ENCODE measurements at places on chromosomes 12 and 14.

DNA sequence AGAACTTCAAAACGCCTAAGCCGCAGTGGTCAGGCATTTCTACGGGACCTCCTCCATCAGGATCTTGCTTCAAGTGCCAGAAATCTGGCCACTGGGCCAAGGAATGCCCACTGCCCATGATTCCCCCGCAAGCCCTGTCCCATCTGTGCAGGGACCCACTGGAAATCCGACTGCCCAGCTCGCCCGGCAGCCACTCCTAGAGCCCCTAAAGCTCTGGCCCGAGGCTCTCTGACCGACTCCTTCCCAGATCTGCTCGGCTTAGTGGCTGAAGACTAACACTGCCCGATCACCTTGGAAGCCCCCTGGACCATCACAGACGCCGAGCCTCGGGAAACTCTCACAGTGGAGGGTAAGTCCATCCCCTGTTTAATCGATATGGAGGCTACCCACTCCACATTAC is 1113.0 kb upstream of the TMEM132C start:
- no peak for DNase-seq

- no peak for DNase-seq
These were observed 152.4 kb upstream of the ATP2B1 start for GRCh38 chr12:89861086-89861485.

- DNase-seq, result no peak
These were observed 97.3 kb downstream of the ESR2 start for GRCh38 chr14:64196814-64197411.

- no peak for DNase-seq
These were observed 48.6 kb downstream of the HSPB8 start for GRCh38 chr12:119227292-119227691.

- no peak for DNase-seq
These were observed 257.8 kb downstream of the DPF3 start for GRCh38 chr14:72636094-72636493.

- no peak for DNase-seq
These were observed 765.2 kb downstream of the NOVA1 start for GRCh38 chr14:25832585-25832984.

GRCh38 chr12:117180758-117181467 is 9.4 kb downstream of the FBXO21 start:
- no peak for DNase-seq

GRCh38 chr12:104468371-104468770 is 11.6 kb downstream of the CHST11 start:
- no peak for DNase-seq

- DNase-seq, result no peak
These were observed 2.7 kb upstream of the SEL1L start for GRCh38 chr14:81536241-81536771.

DNA sequence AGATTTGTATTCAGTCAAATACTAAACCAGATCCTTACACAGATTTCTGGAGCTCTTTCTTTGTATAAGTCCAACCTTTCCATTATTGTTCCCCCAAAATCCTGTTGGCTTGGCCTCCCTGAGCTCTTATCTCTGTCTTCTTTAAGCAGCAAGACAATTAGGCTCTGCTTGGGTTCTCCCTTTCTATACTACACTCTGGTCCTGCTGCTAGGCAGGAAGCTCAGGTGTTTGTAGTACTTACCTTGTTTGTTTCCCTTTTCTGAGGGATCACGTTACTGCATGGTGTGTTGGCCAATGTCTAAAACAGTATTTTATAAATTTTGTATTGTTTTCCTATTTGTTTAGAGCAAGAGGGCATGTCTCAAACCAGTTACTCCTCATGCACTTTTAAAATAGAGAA is 192.9 kb downstream of the PRKD1 start:
- no peak for DNase-seq

DNA sequence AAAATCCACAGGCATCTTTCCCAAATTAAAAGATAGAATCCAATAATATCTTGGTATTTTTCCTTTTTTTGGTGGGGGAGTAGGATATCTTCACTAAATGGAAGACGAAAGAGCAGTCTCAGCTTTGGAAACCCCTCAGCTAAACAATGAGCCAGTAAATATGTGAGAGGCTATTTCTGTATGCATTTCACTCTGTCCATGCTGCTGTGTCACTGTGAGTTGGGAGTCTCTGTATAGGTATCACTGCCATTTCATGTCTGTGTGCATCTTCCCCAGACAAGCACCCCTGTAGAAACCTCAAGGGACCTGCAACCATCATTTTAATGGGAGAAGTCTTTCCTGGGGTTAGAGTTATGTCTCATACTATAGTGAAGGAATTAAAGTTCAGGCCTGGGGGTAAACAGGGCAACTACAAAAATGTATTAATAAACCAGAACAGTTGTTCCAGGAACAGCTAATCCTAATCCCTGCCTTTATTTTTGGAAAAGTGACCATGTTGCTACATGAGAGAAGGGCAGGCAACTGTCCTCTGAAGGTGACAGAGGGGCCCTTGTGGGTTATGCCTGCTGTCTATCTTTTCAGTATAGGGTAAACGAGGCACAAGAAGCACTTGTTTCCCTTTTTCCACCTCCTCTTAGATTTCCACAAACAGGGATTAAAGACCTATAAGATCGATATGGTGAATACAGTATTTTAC is 11.3 kb upstream of the STAC3 start:
- DNase-seq, result no peak

GRCh38 chr14:97106166-97106565 is 309.0 kb downstream of the VRK1 start:
- no peak for DNase-seq

GRCh38 chr12:6230321-6231110 is 30.3 kb downstream of the CD9 start:
- DNase-seq, result peak; percentile 71

DNA sequence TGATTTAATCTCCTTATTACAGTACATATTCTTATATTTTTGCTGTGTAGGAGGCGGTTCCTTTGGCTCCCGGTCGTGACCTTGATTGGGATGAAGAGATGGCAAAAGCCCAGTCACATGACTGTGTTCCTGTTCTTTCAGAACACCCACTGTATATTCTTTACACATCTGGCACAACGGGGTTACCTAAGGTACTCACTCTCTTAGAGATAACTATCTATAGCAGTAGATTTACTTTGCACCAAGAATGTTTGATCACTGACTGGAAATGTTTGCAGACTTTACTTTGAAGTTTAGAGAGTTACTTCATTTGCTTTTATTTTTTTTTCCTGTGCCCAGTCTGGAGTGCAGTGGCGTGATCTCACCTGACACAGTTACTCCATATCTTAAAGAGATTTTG is 65.2 kb downstream of the ACSS3 start:
- DNase-seq, result no peak

- no peak for DNase-seq
These were observed 4.3 kb downstream of the PARP2 start for GRCh38 chr14:20347747-20348146.

- no peak for DNase-seq
These were observed 378.1 kb upstream of the TMPO start for GRCh38 chr12:98137278-98137677.

DNA sequence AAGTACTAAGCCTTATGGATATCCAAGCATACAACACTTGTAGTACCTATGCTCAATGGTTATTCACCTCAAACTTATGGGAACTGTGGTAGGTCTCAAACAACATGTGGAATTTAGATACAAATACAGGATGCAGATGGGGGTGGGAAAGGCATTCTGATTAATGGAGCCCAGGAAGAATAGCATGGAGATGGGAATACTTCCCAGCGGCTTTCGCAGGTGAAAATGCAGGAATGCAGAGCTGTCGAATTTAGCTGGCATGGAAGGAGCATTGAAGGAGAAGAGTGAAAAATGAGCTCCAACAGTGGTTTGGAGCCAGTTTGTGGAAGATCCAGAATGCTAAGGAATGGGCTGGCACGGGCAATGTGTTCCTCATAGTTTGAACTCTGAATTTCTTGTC is 89.9 kb downstream of the NKX2-1 start:
- DNase-seq, result no peak

- no peak for DNase-seq
These were observed 103.1 kb downstream of the UNC79 start for GRCh38 chr14:93533842-93534241.

DNA sequence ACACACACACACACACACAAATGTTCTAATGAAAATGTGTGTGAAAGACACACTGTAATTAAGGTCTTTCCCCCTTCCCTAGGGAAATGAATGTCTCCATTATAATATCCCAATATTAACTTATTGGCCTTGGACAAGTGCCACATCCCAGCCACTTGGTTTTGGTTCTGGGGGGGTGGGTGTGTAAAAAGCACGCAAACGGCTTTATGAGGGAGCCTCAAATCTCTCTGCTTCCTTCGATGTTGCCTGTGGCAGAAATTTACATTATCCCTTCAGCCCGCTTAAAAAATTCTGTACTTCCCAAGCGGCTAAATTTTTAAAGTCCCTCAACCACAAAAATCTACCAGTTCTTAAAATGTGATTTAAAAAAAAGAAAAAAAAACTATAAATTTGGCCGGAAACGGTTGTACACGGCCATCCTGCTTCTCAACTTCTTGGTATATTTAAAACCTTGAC is 432 bp downstream of the C14orf93 start:
- no peak for DNase-seq

DNA sequence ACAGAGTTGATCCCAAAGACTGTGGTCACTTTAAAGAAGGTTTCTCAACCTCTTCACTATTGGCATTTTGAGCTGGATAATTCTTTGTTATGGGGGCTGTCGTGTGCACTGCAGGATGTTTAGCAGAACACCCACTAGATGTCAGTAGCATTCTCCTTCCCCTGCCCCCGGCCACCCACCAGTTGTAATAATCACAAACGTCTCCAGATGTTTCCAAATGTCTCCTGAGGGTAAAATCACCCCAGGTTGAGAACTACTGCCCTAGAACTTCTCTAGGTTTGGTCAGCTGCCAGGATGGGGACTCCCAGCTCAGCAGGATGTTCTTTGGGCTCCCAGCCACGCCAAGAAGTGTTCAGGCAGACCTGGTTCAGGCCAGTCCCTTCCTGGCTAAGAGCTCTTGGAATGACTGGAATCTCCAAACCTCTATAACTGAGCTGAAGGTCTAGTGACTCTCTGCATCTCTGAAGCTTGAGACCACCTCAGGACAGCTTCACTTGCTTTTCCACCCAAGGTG is 12.5 kb upstream of the AJUBA start:
- DNase-seq, result peak; percentile 39

- no peak for DNase-seq
These were observed 1.5 kb downstream of the P3H3 start for GRCh38 chr12:6829536-6830220.

DNA sequence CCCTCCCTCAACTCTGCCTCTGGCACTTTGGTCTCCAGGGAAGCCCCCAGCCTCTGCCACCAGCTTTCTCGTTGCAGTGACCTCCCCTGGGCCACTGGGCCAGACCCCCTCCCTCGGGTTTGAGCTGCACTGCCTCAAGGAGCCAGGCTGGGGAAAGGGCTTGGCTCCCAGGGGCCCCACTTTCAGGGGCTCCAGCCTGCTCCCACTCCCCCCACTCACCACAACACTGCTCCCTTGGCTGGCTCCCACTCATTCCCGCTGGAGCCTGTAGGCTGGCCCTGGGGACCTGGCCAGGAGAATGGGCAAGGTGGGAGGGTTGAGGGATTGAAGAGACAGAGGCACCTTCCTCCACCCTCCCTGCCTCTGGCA is 19.3 kb upstream of the KIF26A start:
- DNase-seq, result no peak

DNA sequence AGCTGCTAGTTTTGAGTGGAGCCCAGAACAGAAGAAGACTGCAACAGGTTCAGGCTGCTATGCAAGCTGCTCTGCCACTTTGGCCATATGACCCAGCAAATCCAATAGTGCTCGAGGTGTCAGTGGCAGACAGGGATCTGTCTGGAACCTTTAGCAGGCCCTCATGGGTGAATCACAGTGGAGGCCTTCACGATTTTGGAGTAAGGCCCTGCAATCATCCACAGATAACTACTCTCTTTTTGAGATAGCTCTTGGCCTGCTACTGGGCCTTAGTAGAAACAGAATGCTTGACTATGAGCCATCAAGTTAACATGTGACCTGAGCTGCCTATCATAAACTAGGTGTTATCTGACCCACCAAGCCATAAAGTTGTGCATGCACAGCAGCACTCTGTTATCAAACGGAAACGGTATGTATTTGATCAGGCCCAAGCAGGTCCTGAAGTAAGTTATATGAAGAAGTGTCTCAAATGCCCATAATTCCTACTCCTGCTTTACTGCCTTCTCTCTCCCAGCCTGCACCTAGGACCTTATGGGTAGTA is 116.9 kb upstream of the CCDC196 start:
- DNase-seq, result no peak

- no peak for DNase-seq
These were observed 18.4 kb upstream of the SRGAP1 start for GRCh38 chr12:63826006-63826585.

GRCh38 chr14:54691525-54692283 is 124.8 kb downstream of the SAMD4A start:
- DNase-seq, result peak; percentile 7

- DNase-seq, result no peak
These were observed 30.3 kb upstream of the BTG1 start for GRCh38 chr12:92175961-92176360.

- no peak for DNase-seq
These were observed 31.2 kb upstream of the OAS1 start for GRCh38 chr12:112875608-112876007.

GRCh38 chr12:75684678-75685616 is 173.5 kb upstream of the KRR1 start:
- DNase-seq, result no peak

- DNase-seq, result no peak
These were observed 45.1 kb downstream of the TMX1 start for GRCh38 chr14:51285120-51285519.

DNA sequence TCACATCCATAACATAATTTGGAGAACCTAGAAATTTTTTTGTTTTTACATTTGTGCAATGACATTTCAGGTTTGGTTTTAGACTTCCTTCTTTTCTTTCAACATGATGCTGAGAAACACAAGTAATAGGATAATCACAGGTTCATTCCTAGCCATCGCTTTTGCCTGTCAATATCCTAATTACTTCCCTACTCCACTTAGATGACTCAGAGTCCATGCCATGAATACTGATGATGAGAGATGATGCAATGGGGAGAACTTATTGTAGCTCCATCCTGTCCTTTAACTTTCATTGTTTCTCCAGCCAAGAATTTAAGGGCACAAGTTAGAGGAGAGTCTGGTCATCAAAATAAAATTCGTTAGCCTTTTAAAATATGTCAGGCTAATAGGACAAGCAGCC is 101.3 kb downstream of the PTPRO start:
- no peak for DNase-seq

DNA sequence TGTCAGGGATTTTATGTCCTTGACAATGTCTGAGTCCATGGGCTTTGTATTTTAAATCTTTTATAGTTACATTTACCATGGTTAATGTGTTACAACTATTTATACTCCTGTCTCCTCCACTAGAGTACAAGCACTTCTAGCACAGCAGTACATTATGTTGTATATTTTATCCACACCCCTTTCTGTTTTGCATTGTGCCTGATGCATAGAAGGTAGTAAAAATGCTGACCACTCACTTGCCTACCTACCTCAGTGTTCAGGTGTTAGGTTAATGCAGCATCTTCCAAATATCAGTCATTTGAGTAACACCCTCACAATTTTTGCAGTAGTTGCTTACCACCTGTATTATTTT is 31.1 kb upstream of the SLC38A2 start:
- no peak for DNase-seq

Data from CD8-positive, alpha-beta memory T cell (primary cell).